ENCODE measurements at places on chromosomes 3 and 15. TPM values are rescaled to one million over a fixed set of nuclear protein-coding genes. Genes with fewer than 3 reads are reported as not detected.

Gene CADPS
- total RNA-seq, result not detected

Gene SCAANT1
- not detected for total RNA-seq

Gene SLC15A2
- 0.12 TPM for total RNA-seq

Gene GATM
- total RNA-seq, result 2.3 TPM

Gene SLC51B
- total RNA-seq, result 13.6 TPM

Gene CLDN16
- total RNA-seq, result 0.16 TPM

Gene TRIM59
- total RNA-seq, result 8.4 TPM

Gene KLHL40
- not detected for total RNA-seq

Gene CHAC1
- 5.7 TPM for total RNA-seq

Gene CPLX3
- not detected for total RNA-seq

Gene OR5K4
- not detected for total RNA-seq

Gene CA12
- 187 TPM for total RNA-seq

Gene ATP13A5
- total RNA-seq, result not detected

Gene ZNF280D
- total RNA-seq, result 14.3 TPM

Gene GNAT1
- 0.25 TPM for total RNA-seq

Gene PIF1
- total RNA-seq, result 13.4 TPM

Gene CDHR4
- 0.12 TPM for total RNA-seq

Gene DNAH12
- total RNA-seq, result 0.09 TPM

Gene POLQ
- total RNA-seq, result 5.8 TPM

Gene ARNT2
- total RNA-seq, result 16.5 TPM

Gene RHOV
- 3.9 TPM for total RNA-seq

Gene CYP1A2
- not detected for total RNA-seq

Gene SOX14
- total RNA-seq, result not detected

Gene SGO1
- total RNA-seq, result 13.7 TPM

Gene FURIN
- 51.5 TPM for total RNA-seq

Gene SLC22A13
- not detected for total RNA-seq

Gene CHRNB4
- 0.53 TPM for total RNA-seq

Gene GOLGA8S
- total RNA-seq, result 0.14 TPM

Gene CHRM5
- 0.06 TPM for total RNA-seq

Gene TNFSF10
- total RNA-seq, result not detected

Gene LRRN1
- not detected for total RNA-seq
